ENCODE measurements at places on chromosomes 1 and 21.

DNA sequence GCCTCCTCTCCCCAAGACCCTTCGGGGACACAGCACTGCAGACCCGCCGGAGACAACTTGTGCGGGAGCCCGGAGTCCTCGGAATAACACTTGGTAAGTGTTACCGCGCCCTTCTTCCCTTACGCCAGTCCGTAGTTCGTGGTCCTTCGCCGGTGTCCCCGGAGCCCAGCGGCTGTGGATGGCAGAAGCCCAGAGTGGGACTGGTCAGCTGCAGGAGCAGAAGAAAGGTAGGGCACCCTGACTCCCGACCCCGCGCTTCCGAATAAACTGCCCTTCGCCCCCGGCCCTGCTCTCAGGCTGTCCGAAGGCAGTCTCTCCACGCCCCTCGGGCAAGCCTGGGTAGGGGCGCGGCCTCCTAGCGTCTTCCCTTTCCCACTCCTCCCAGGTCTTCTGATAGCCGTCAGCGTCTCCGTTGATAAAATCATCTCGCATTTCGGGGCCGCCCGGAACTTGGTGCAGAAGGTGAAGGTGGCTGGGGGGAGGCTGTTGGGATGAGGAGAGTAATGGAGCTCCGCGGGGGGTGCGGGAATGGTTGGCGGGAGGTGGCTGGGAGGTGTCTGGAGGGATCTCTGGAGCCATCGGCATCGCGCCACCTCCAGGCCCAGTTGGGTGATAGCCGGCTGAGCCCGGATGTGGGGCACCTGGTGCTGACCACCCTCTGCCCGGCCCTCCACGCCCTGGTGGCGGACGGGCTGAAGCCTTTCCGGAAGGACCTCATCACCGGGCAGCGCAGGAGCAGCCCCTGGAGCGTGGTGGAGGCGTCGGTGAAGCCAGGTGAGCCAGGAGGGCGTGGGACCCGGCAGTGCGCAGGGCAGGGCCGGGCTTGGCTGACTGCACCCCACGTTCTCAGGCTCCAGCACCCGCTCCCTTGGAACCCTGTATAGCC lies 4.3 kb downstream of the RUSC1 start:
- no peak for DNase-seq

DNA sequence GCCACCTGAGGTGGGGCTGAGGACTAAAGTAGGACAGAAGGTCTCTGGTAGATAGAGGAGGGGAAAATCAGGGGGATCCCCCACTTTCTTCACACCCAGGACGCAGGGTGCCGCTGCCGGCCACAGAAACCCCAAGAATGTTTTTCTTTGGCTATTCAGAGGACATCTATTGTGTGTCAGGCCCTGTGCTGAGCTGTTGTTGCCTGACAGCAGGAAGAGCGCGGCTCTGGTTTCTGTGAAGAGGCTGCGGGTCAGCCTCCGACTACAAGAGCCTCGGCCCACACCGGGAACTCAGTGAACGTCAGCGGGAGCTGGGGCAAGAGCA lies 407 bp upstream of the PIGV start:
- DNase-seq, result peak; percentile 44

- DNase-seq, result no peak
Measured at GRCh38 chr1:46466477-46467182, 23.0 kb upstream of the DMBX1 start.

DNA sequence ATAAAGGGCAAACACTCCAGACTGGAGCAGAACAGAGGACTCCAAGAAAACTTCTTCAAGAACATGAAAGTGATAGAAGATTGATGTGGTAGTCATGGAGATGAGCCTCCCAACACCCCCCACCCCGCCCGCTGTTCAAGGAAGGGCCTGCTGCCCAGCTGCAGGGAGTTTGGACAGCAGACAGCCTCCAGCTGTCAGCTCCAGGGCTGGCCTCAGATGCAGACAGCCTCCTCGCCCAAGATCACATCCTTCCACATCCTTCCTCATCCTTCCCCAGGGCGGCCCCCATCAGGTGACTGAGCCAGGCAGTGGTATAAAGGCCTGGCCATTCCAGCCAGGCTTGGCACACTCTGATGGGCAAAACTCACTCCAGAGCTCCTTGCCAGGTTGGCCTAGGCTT lies 24.6 kb downstream of the HMGN2 start:
- no peak for DNase-seq

- no peak for DNase-seq
Measured at GRCh38 chr21:38861989-38862683, 56.4 kb downstream of the ETS2 start.

DNA sequence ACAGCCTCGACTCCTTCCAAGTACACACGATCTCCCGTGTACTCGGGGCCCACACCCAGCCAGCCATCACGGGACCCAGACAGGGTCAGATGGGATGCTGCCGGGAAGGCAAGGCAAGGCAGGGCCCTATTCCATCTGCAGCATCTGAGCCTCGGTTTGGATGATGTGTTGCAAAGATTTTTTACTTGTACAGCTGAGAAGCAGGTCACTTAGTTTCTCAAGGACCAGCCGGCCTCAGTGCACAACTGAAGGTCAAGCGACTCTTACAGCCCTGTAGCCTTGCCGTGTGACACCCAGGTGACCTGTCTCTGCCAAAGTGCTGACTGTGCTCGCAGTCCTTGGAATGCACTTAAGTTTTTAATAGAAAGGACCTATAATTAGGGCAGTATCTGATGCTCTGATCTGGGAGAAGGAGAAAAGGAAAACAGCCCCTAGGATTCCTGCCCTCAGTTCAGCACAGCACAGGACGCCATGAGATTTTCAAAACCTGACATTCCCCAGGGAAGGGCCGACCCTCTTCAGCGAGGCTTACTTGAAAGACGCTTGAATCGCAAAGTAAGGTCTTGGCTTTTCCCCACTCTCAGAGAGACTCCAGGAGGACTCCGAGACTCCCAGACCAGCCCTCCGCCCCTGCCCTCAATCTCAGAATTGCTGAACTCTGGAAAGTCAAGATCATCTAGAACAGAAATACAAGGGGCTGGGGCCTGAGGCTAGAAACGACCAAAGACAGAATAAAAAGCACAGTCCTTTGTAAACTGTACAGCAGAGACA lies 1.3 kb downstream of the GPR157 start:
- DNase-seq, result no peak

GRCh38 chr1:59485171-59485570 lies 188.3 kb downstream of the FGGY start:
- no peak for DNase-seq

DNA sequence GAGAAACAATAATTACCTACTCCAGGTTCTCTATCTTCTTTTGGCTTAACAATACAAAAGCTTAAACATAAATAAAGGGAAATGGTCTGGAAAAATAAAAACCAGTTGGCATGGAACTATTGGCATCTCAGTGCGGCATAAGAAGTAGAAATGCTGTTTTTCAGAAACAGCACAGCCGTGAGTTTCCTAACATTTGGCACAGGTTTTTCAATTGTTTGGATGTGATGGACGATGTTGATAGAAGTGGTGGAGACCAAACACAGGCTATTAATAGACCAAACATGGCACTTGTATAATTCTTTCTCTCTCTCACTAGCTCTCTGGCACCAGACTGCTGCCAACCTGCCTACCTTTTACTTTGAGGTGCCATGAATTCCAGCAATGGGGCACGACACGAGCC lies 36.2 kb downstream of the KCNN3 start:
- DNase-seq, result no peak

Measured in activated CD4-positive, alpha-beta T cell treated with anti-CD3 and anti-CD28 coated beads, Interleukin-2, amount 50 U/mL, for 24 hours (primary cell).